ENCODE measurements at places on chromosomes 4 and X. TPM values are rescaled to one million over a fixed set of nuclear protein-coding genes. Genes with fewer than 3 reads are reported as not detected.

The TLR3 gene
- total RNA-seq: 8.6 TPM

The GAGE12F gene
- total RNA-seq: not detected

The FAM53A gene
- total RNA-seq: 1.3 TPM

The ATG4A gene
- 17.2 TPM for total RNA-seq

The EPGN gene
- total RNA-seq: 8.5 TPM

The CT45A2 gene
- total RNA-seq: not detected

The AMBN gene
- not detected for total RNA-seq

The CYTL1 gene
- total RNA-seq: 0.34 TPM

The SPIN2B gene
- 6.6 TPM for total RNA-seq

The C4orf36 gene
- 0.44 TPM for total RNA-seq

The MAD2L1 gene
- total RNA-seq: 1.7 TPM

The CT45A10 gene
- not detected for total RNA-seq

The MSANTD1 gene
- 0.41 TPM for total RNA-seq

The RRH gene
- not detected for total RNA-seq

The DCAF8L2 gene
- total RNA-seq: not detected

The GAGE1 gene
- total RNA-seq: not detected

GRCh38 chr4:126757219-126757618 lies 875.5 kb upstream of the INTU start:
- DNase-seq: no peak

DNA sequence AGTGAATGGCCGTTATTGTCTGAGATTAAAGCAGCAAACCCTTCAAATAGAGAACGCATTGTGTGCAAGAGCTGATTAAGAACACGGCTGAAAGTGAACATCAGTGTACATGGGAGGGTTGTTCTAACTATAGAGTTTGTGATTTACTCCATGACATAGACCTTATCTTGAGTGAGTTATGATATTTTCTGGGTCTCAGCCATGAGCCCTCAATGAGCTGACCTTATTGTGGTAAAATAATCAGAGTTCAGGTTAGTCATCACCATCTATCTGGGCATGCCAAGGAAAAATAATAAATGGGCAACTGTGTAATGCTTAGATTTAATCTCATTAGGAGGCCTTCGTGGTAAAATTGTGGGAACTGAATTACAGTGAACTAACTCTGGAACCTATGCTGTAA lies 33.2 kb upstream of the CLDN24 start:
- no peak for DNase-seq

GRCh38 chr4:12244973-12245372 lies 816.3 kb upstream of the HS3ST1 start:
- DNase-seq: no peak

DNA sequence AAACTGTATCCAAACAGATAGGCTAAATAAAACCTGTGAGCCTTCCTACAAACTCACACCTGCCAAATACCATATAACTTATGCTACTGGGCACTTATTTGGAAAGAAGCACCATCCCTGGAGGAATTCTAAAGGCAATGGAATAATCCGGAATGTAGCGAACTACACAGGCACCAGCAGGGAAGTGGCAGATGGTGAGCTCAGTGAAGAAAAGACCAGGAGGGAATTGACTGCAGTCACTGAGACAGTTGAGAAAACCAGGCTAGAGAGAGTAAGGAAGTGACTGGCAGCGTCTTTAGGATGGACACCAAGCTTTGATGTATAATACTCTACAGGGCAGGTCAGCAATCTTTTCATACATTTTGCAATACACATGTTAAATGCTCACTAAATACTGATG lies 16.3 kb downstream of the NDNF start:
- no peak for DNase-seq

DNA sequence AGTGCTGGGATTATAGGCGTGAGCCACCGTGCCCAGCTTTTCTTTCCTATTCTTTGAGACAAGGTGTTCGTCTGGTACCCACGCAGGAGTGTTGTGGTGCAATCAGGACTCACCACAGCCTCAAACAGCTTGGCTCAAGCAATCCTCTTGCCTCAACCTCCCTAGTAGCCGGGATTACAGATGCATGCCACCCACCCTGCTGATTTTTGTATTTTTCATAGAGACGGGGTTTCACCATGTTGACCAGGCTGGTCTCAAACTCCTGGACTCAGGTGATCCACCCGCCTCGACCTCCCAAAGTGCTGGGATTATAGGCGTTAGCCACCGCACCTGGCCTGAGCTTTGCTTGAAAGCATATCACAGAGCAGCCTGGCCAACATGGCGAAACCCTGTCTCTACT lies 1.5 kb upstream of the CRLF2 start:
- DNase-seq: no peak

DNA sequence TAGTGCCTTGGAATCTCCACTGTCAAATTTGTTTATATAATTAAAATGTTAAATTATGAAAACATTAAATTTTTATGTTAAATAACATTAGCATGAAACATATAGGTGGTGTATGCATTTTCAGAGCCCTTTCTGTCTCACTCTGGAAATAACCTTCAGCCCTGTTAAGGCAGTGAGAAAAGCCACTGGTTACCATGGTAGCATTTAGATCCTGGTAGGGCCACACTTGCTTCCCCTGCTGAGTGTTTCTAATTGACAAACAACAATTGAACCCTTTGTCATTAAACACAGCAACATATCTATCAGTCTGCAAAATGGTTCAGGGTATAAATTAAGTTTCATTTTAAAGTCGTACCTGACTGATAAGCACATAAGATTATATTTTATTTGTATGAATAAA lies 63.5 kb downstream of the PDK3 start:
- no peak for DNase-seq

GRCh38 chrX:108131471-108131870 lies 39.9 kb downstream of the ATG4A start:
- no peak for DNase-seq

DNA sequence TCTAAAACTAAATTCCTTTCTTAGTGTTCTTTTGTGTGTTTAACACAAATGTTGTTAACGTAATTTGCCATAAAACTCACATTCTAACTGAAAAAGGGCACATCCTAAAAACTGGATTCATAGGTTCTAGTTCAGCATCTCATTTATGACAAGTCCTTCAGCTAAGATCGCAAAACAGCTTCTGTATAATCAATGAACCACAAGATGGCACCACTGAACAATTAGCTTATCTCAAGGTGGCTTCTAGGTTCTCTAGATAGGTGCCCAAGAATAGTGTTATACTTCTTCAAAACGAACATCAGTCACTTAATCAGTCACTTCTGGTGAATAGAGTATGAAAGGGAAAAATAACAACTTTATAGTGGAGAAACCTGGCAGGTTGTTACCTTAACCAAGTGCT lies 54.3 kb downstream of the NRK start:
- DNase-seq: no peak

DNA sequence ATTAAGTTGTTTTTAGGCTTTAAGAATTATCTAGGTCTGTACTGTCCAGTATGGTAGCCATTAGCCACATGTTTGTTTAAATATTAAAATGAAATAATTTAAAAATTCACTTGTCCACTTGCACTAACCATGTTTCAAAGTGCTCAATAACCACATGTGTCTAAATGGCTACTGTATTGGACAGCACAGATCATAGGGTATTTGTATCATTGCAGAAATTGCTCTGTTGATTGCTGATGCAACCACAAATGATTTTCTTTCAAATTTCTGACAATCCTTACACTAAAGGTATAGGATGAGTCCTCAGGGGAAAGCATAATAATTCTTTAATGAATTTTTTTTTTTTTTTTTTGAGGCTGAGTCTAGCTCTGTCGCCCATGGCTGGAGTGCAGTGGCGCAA lies 84.9 kb downstream of the KDM6A start:
- no peak for DNase-seq

GRCh38 chrX:55088795-55089489 lies at the start of gene PAGE2:
Gene PAGE2 (plus strand): TSS chrX:55089018. CDS start chrX:55090021, 1,003 bp downstream.
- no peak for DNase-seq

GRCh38 chr4:138225477-138225876 lies 16.7 kb downstream of the SLC7A11 start:
- no peak for DNase-seq

- DNase-seq: no peak
Observed at GRCh38 chr4:41976775-41977516, 4.6 kb upstream of the DCAF4L1 start.

GRCh38 chr4:110705440-110705782 lies 82.5 kb upstream of the PITX2 start:
- DNase-seq: no peak

- DNase-seq: no peak
Observed at GRCh38 chr4:142886566-142886965, 40.5 kb upstream of the INPP4B start.

GRCh38 chr4:53967986-53968385 lies 96.4 kb downstream of the CHIC2 start:
- DNase-seq: no peak

DNA sequence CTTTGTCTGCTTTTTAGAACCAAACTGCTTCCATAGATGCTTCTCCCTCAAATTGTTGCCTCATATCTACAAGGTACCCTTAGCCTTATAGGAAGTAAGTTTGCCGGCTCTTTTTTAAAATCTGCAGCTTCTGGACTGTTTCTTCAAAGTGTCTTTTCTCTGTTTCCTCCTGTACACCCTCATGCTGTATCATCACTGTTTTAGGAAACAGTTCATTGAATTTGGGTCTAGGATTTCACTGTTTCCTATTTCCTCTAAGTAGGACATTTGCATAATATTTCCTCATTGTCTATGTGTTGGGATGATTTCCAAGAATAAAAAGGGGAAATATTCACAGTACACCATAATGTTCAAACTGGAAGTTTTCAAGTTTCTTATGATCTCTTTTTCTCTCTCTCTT lies 43.0 kb downstream of the BANK1 start:
- DNase-seq: no peak

DNA sequence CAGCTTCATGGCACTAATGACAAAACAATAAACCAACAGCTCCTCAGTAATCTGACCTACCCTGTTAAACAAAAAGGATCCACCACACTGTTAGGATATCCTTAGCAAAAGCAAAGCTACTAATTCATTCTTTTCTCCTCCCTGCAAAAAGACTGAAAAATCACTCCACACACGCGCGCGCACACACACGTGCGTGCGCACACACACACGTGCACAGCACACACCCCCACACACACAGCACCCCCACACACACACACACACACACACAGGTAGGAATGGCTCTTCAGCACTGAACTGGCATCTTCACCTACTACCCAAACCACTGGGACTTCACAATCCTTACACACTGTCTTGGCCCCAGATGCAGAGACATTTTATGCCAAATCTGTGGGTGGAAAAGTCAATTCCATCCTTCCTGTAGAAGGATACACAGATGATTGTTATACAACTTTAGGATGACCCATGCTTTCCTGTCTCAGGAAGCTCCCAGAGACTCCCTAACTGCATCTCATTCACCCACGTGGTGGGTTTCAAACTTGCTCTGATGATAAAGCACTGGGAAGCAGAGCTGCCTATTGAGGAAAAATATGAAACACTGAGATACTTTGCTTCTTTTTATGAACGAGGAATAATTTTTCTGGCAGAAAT lies 102.5 kb downstream of the TSPAN5 start:
- no peak for DNase-seq

GRCh38 chr4:40227284-40227683 lies 30.5 kb downstream of the RHOH start:
- DNase-seq: no peak

GRCh38 chr4:107094332-107094731 lies 58.2 kb upstream of the DKK2 start:
- DNase-seq: no peak

DNA sequence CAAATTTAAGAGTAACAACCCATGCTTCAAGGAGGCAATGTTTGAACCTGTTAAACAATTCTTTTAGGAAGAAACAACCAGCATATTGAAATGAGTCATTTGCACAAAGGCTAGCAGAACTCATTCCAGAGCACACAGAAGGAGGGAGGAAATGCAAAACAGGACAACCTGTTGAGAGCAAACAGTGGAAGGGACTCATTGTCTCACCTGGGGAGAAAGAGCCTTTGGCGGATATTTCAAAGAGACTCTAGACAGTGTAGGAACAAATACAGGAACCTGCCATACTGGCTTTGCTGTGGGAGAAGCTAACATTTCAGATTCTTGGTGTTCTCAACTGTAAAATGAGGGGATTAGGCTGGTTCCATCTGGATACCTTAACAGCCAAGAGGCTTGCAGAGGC lies 14.8 kb upstream of the RASGEF1B start:
- no peak for DNase-seq

DNA sequence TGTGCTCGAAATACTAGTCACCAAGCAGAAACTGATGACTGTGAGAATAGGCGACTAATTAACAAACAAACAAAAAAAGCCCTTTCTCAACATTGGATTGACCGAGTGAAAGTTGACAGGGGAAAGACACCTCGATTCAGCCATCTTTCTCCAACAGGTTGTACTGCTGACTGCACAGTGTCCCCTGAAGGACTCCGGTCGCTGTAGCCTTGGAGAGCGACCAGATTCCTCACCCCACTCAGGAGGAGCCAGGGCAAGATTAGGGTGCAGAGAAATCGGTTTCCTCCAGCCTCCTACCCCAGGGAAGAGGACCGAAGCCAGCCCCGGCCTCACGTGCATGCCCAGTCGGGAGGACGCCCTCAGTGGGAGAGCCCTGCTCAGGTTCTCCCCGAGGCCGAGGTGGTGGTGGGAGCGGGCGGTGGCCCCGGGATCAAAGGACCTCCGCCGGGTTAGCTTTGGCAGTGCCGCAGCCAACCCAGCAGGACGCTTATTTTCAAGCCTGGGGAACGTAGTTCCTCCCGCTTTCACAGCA lies 1.1 kb upstream of the RAP1GDS1 start:
- DNase-seq: no peak

- DNase-seq: no peak
Observed at GRCh38 chr4:58225460-58225859, 1115.3 kb upstream of the IGFBP7 start.

DNA sequence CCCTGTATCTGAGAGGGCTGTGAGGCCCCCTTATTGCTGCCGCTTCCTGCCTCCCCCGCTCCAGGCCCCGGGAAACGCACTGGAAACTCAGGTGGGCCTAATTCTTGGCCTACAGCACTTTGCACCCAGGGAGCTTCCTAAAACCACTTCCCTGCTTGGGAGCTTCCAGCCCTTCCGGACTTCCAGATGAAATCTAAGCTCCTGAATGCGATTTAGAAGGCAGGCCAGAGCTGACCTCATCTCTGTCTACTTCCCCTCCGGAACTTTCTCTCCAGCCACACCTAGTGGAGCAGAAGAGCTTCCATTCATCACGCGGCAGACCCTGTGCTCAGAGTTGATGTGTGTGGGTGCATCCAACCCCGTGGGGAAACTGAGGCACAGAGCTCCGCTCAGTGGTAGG lies 84.2 kb downstream of the SORCS2 start:
- no peak for DNase-seq

DNA sequence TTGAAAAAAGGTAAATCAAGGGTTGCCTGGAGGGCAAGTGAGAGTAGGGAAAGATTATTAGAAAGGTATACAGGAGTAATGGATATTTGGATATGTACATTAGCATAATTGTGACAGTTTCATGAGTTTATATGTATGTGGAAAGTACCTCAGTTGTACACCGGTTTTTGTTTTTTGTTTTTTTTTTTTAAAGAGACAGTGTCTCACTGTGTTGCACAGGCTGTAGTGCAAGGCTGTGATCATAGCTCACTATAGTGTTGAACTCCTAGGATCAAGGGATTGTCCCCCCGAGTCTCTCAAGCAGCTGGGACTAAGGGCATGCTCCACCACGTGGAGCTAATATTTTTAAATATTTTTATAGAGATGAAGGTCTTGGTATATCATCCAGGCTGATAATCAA lies 15.3 kb upstream of the HPGD start:
- DNase-seq: no peak
